ENCODE measurements at places on chromosomes 2 and 18.

- DNase-seq = no peak
These were observed 494.8 kb upstream of the HS6ST1 start for GRCh38 chr2:128813352-128814034.

- DNase-seq = peak; percentile 77
These were observed 466.5 kb downstream of the METTL4 start for GRCh38 chr18:2104620-2105462.

- no peak for DNase-seq
These were observed 601.7 kb downstream of the NR4A2 start for GRCh38 chr2:155730804-155731203.

GRCh38 chr2:229719926-229720647, 5.7 kb upstream of the DNER start:
- DNase-seq = peak; percentile 24

GRCh38 chr2:67268797-67269196, 128.3 kb upstream of the ETAA1 start:
- DNase-seq = peak; percentile 26

DNA sequence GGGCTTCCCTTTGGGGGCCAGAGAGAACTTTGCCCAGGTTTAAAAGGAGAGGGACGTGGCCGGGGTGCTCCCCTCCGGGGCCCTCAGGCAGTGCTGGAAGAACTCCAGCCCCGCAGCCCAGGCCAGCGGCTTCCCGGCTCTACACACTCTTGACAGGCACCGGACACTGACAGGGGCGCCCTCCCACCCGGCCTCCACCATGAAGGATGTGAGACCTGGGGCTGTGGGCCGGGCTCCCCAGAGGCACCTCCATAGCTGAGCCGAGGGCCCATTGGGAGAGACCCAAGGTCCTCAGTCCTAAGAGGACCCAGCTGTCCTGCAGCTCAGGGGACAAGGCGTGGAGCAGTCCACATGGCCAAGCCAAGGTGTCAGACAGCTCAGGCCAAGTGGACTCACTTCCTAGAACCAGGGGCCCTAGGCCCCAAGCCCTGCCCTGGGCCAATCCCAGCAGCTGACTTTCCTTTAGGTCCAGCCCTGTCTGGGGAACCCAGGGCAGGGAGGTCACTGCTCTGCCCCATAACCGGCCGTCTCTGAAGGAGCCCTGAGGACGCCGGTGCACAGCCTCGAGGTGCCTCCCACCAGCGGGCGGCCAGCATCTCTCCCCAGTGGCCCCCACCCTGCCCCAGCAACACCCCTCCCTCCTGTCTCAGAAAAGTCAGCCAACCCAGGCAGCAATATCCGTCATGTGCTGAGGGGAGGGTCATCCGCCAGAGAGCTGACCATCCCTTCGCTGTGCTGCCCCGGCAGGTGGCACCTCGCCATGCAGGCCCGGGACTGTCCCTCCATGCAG, 51.8 kb downstream of the BIN1 start:
- DNase-seq = no peak

DNA sequence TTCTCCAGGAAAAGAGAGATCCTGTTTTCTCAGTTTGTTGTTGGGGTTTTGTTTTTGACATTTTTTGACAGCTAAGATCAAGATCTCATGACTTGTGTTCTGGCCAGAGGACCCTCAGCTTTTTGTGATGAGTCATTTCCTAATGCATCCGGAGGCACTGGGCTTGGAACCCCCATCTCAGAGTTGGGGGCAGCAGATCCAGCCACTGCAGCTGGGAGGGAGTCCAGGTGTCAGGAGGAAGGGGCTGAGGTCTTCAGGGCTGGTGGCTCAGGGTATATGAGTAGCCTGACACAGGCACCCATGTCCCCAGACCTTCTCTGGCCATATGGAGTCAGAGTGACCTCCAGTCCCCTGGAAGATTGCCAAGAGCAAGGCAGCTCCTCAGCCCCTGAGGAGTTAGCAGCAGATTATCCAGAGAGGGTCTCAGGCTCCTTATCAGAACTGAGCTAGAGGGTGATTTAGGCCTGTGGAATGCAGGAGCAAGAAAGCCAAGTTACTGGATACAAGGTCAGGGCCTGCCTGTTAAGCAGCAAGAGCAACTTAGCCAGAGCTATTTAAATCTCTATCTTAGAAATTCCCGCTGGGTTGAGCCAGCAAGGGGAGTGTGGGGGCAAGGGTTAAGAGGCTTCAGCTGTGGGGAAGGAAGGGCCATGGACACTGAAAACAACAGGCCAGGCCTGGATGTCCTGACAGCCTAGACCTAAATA, 62.4 kb downstream of the TANC1 start:
- DNase-seq = peak; percentile 76

DNA sequence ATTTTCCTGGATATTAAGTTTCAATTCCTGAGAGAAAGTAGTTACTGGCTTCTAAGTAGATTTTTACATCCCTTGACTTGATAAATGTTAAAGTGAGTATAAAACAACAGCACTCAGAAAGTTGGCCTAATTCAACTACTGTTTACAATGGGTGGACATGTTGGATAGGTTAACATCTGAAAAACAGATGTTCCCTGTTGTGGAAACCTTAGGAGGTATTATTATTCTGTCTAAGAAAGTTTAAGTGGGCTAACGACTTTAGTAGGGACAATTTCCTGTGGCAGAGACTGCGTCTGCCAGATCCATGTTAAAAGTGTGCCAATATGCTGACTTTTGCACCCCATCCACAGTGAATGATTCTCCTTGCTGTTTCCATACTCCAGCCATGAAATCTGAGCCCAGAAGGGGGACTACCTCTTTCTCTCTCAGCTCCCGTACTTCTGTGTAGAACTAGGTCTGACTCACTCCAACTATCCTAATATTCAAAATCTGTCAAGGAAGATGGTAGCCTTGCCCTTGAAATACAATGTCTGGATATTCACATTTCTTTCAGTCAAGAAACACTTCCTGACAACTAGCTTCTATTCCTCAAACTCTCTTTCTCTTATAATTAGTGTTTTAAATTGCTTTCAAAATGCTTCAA, 327.5 kb upstream of the HNRNPA3 start:
- no peak for DNase-seq

DNA sequence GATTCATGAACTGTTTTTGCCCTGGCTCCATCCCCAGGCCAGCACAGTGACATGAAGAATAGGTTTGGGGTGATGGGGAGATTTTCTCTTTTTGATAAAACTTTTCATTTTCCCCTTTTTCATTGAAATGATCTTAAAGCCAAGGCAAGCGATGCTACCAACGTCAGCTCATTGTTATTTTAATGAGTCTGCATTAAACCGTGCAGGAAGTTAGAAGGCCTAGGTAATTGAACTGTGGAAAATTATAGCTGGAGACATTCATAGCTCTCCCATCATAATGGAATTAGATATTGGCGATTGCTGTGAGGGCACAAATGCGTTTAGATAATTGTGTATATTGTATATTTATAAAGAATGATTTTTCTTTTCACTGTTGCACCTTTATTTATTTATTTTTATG, 33.2 kb downstream of the SMARCAL1 start:
- no peak for DNase-seq

DNA sequence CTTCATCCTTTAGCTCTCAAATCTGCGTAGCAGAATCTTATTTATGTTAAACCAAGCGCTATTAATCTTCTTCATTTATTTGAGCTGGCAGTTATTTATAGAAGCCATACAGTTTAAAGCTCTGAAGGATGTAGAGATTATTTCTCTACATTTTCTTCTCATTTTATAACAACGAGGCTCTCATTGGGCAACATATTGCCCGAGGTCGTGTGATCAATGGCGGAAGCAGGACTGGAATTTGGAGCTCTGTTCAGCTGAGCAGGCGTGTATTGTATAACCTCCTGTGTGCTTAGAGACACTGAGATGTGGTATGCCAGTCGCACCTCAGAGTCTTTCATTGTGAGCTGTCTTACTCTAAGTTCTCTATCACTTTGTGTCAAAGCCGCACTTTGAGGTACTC, 17.5 kb upstream of the DRC1 start:
- DNase-seq = no peak

- no peak for DNase-seq
These were observed 163.0 kb upstream of the HNMT start for GRCh38 chr2:137801228-137801627.

GRCh38 chr2:43333656-43334144, 107.3 kb upstream of the ZFP36L2 start:
- DNase-seq = peak; percentile 82

DNA sequence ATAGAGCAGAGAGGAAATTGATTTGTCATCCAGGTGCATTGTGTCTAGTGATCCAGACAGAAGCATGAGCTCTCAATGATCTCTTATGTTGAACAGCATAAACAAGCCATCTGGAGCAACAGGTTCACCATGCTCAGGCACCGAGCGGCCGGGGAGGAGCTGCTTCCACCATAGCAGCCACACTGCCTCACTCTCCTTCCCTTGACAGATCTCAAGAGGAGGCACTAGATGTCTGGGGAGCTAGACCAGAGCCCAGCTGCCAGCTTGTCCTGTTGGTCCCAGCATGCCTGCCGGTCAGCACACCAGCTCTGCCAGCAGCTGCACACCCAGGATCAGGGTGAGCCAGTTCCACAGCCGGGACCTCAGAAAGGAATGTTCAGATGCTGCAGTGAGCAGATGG, 17.5 kb upstream of the LONRF2 start:
- DNase-seq = no peak

- no peak for DNase-seq
These were observed 57.8 kb upstream of the SPP2 start for GRCh38 chr2:233992513-233993217.

DNA sequence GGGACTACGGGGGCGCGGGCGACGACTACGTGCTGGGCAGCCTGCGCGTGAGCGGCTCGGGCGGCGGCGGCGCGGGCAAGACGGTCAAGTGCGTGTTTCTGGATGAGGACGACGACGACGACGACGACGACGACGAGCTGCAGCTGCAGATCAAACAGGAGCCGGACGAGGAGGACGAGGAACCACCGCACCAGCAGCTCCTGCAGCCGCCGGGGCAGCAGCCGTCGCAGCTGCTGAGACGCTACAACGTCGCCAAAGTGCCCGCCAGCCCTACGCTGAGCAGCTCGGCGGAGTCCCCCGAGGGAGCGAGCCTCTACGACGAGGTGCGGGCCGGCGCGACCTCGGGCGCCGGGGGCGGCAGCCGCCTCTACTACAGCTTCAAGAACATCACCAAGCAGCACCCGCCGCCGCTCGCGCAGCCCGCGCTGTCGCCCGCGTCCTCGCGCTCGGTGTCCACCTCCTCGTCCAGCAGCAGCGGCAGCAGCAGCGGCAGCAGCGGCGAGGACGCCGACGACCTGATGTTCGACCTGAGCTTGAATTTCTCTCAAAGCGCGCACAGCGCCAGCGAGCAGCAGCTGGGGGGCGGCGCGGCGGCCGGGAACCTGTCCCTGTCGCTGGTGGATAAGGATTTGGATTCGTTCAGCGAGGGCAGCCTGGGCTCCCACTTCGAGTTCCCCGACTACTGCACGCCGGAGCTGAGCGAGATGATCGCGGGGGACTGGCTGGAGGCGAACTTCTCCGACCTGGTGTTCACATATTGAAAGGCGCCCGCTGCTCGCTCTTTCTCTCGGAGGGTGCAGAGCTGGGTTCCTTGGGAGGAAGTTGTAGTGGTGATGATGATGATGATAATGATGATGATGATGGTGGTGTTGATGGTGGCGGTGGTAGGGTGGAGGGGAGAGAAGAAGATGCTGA, 1.4 kb downstream of the SOX11 start:
- DNase-seq = peak; percentile 35

- no peak for DNase-seq
These were observed 184.7 kb upstream of the LINC00305 start for GRCh38 chr18:64333584-64333983.

GRCh38 chr18:35331367-35332087, 12.7 kb downstream of the ZNF24 start:
- no peak for DNase-seq

- DNase-seq = peak; percentile 90
These were observed 35.5 kb downstream of the IL1R2 start for GRCh38 chr2:102027036-102027980.

GRCh38 chr2:168752361-168752760, 50.1 kb upstream of the NOSTRIN start:
- DNase-seq = no peak

DNA sequence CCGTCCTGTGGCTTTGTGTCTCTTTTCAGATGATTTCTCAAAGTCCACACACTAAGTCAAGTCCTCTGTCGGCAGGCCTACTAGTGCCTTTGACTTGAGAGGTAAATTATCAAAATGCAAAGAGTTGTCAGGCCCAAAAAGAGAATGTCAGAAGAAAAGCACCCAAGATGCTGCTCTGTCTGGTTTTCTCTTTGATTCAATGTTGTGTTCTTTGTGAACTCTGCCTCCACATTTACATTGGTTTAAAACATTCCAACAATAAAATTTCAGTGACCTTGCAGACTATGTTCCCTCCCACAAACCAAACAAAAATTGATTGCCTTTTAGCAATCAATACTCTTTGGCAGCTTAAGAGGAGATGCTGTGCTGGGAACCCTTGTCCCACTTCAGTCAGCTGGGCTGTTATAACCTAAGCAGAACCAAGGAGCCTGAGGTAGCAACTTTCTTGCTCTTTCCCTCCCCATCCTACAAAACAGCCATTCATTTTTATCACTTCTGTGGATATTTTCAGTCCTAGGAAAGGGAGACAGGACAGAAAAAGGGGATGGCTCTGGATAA, 19.6 kb upstream of the SATB2 start:
- DNase-seq = no peak

DNA sequence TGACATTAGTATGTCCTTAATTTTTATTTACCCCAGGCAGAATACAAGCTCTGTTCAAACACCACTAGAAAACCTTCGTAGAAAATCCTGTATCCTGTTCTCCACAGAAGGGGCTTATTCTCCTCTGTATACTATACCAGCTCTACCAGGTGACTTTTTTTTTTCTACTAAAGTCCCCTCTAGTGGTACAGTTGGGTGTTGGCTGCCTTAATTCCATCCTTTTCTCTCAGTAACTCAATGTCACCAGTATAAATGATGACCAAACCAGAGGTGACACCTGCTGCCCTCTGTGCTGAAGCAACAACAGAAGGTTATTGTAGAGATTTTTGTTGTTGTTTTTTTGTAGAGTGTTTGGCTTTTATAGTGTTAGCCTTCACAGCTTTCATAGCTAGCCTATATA, 1322.0 kb downstream of the LRP1B start:
- DNase-seq = peak; percentile 7

DNA sequence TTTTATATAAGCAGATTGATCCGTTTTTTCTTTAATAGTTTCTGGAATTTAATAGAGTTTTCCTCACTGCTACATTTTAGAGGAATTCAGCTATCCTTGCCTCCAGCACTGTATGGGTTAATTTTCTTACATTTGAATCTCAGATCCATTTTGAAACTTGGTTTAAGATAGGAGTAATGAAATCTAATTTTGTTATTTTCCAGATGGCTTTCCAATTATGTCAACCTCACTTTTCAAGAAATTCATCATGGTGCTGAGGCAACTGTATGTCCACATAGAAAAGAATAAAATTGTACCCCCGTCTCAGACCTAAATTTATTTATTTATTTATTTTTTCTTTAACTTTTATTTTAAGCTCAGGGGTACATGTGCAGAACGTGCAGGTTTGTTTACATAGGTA, 105.1 kb downstream of the EPB41L5 start:
- DNase-seq = no peak
